Stimulated activated CD8-positive, alpha-beta memory T cell treated with anti-CD3 and anti-CD28 coated beads, Interleukin-7, amount 100 ng/mL, for 1 hour (primary cell): ENCODE measurements at places on chromosomes 6 and 20.
A peak's percentile ranks its signal among the peaks of the same experiment; 100 is the strongest.

DNA sequence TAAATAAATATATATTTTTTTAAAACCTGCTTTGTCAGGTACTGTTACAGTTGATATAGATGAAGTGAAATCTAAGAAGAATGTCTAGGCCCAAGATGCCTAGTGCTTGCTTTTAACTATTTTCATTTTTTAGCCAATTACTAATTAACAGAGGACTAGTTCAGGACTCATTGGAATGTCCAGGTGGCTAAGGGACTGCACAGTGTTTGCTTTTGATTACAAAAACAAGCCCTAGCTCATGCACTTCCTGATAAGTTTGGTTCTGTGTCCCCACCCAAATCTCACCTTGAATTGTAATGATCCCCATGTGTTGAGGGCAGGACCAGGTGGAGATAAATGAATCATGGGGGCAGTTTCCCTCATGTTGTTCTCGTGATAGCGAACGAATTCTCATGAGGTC lies 417.1 kb downstream of the PLCB1 start:
- no peak for DNase-seq

DNA sequence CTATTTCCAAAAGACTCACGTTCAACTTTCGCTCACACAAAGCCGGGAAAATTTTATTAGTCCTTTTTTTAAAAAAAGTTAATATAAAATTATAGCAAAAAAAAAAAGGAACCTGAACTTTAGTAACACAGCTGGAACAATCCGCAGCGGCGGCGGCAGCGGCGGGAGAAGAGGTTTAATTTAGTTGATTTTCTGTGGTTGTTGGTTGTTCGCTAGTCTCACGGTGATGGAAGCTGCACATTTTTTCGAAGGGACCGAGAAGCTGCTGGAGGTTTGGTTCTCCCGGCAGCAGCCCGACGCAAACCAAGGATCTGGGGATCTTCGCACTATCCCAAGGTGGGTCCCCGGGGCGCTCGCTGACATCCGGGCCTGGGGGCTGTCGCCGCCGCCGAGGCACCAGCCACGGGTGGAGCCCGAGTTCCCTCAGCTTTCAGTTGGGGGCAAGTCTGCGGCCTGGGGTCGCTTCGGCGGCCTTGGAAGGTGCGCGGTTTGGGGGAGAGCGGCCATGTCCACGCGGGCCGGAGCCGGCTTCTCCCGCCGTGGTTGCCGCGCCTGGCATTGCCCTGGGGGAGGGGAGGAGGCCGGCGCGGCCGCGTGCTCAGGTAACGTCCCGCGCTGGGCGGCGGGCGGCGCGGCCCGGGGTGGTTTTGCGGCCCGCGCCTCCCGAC lies 429 bp downstream of the AMD1 start:
- peak; percentile 17 for DNase-seq

DNA sequence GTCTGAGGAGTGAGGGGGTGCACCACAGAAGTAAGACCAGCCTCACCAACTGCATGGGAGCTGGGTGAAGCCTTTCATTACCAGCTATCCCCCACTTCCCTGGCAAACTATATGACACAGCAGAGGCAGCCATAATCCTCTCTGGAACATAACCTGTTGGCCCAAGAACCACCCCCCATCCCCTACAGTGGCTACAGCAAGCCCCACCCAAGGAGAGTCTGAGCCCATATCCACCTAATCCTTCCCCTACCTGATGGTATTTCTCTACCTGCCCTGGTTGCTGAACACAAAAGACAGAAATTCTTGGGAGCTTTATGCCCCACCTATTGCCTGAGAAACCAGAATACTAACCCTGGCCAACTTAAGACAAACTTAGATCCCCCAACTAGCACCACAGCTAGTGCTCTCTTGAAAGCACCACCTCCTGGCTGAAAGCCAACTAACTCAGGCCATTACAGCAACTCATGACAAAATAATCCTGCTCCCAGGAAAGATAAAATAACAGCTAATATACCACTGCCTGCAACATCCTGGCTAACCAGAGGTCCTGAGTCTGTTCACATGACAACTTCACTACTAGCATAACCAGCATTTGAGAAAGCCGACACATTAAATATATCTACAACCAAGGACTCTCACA lies 11.2 kb downstream of the RNGTT start:
- DNase-seq: no peak

GRCh38 chr6:2166717-2167116 lies 78.7 kb downstream of the GMDS start:
- no peak for DNase-seq

GRCh38 chr20:4881006-4881730 lies 120.1 kb downstream of the SLC23A2 start:
- no peak for DNase-seq

DNA sequence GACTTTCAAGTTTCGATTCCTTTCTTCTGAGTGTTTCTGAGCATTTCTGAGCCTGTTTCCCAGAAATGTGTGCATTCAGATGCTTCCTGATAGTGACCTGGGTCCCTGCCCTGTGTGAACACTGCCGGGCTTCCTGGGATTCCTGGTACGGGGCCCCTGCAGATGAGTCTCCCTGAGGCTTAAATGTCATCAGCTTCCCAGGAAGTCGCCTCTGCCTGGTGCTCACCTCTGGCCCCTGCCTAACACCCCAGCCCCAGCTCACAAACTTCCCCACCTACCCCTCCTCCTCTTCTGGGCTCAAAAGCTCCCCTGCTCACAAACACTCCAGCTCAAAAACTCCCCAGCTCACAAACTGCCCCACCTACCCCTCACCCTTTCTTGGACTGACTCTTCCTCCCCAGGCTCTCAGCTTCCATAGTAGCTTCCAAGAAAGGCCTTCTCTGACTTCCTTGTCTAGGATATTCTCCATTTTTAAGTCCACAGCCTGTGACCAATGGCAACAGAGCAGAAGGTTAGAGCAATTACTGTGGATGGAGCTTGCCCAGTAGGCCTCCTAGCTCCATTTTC lies 42.0 kb downstream of the TGM2 start:
- DNase-seq: no peak

DNA sequence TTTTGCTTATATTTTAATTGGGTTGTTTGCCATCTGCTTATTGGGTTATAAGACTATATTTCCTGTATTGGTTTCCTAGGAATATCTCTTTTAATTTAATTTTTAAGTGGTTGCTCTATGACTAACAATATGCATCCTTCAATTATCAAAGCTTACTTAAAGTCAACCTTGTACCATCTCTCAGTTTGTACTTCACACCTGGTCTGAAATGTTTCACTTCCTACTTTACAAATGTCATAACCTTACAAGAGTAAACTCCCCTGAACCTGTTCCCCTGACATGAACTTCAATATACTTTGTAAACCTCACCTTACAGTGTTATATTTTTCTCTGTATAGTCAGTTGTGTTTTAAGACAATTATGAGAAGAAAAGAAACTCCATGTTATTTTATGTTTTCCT lies 35.8 kb downstream of the PAX1 start:
- DNase-seq: no peak
